ENCODE measurements at places on chromosomes 12 and 14.

- no peak for DNase-seq
Measured at GRCh38 chr14:59849411-59850130, 21.0 kb downstream of the RTN1 start.

DNA sequence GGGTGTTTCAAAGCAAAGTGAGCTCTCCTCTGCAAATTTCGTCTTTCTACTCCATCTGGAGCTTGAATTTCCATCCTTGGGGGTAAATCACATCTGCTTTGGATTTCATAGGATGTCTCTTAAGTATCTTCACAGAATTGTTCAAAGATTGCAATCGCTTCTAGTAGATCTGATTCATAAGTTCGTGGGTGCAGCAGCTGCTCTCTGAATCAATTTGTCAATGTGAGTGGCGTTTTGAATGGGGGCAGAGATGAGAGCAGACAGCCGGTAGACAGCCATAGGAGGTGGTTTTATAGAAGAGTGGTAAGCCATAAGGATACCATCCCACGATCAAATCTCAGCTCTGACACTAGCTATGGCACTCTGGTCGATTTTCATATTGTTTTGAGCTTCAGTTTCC is 146.0 kb upstream of the RPH3A start:
- no peak for DNase-seq

- DNase-seq, result no peak
Measured at GRCh38 chr14:24662753-24663152, 28.8 kb upstream of the GZMB start.

DNA sequence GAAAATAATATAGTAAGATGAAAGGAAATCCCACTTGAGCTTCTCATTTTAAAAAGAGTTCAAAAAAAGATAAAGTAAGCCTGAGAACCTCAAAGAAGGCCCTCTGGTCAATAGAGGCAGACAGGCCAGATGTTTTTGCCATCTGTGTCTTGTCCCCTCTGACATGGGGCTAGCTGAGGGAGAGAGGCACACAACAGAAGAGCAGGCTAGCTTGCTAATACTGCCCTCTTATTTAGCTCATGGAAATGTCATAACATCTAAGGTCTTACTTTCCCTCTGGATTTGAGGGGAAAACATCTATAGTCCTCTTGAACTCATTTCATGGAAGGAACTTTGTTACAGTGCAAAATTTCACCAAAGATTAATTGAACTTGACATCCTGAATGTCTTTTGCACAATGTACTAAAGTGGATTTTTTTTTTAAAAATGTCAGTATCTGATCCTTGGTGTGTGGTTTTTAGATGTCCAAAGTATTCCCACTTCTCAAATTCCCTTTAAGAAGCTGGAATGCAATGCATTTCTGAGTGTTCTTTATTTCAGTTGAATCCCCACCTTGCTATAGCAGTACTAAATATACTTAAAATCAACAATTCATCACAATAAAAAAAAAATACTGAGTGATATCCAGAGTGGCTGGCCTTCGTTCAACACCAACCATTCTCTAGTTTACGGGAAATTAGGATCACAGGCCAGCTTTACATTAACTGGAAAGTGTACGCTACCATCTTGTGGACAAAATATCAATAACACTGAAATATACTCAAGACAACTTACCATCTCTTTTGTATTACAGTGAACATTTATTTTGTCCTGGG is 176.7 kb downstream of the PAH start:
- DNase-seq, result no peak

- DNase-seq, result no peak
Measured at GRCh38 chr14:41604721-41605531, 1.8 kb upstream of the LRFN5 start.

- DNase-seq, result no peak
Measured at GRCh38 chr14:33509454-33509853, 441.4 kb downstream of the EGLN3 start.

GRCh38 chr12:85424581-85425348 is 144.7 kb downstream of the ALX1 start:
- no peak for DNase-seq

DNA sequence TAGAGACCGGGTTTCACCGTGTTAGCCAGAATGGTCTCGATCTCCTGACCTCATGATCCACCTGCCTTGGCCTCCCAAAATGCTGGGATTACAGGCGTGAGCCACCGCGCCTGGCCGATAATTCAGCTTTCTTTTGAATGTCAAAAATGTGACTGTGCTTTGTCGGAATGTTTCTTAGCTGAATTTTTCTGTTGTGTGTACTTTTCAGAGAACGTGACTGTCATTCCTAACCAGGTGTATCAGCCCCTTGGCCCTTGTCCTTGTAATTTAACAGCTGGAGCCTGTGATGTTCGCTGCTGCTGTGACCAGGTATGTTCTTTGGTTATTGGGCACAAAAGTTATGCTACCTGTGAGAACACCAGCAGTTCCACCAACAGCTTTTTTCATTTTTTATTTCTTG is 8.1 kb downstream of the TCTN2 start:
- no peak for DNase-seq

- no peak for DNase-seq
Measured at GRCh38 chr14:63727231-63727735, 582 bp downstream of the SGPP1 start.

- no peak for DNase-seq
Measured at GRCh38 chr12:116284396-116284795, 6.9 kb upstream of the MED13L start.

DNA sequence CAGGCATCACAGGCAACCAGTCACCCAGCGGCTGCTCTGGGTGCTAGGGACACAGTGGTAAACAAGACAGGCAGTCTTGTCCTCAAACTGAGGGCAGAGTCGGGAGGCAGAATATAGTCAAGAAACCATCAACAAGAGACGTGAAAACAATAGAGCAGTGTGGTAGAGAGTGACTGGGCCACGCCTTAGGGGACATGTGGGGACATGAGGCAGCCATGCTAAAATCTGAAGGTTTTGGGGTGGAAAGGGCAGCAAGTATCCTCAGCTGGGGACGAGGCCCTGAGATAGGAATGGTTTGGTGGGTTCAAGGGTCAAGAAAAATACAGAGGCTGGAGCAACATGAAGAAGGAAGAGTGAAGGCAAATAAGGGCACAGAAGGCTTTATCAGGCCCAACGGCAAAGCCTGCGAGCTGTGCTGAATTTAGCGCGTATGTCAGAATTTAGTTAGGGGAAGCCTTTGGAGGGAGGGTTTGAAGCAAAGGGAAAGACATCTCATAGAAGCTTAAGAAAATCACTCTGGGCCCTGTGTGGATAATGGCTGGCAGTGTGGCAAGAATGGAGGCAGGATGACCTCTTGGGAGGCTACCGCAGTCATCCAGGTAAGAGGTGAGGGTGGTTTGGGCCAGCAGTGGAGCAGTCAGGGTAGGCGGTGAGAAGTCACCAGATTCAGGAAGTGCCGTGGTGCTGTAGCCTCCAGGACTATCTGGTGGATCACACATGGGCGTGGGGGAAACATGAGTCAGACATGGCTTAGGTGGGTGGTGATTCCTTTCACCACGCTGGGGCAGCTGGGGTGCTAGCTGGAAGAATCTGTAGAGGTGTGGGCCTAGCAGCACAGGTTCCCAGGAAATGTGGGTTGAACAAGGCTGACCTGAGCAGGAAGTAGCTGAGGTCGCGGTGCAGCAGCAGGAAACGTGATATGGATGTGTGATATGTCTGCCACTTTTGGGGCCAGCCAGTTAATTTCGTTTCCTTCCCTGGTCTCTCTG is 3.0 kb downstream of the EVL start:
- DNase-seq, result peak; percentile 92

Measured in stimulated activated effector memory CD8-positive, alpha-beta T cell treated with anti-CD3 and anti-CD28 coated beads, Interleukin-12 subunit alpha, Interleukin-12 subunit beta, amount 100 ng/mL, for 72 hours (primary cell).